Left cardiac atrium (tissue), 4 donors: ENCODE measurements at places on chromosomes 11 and 22. TPM values are rescaled to one million over a fixed set of nuclear protein-coding genes. Genes with fewer than 3 reads are reported as not detected.

DNA sequence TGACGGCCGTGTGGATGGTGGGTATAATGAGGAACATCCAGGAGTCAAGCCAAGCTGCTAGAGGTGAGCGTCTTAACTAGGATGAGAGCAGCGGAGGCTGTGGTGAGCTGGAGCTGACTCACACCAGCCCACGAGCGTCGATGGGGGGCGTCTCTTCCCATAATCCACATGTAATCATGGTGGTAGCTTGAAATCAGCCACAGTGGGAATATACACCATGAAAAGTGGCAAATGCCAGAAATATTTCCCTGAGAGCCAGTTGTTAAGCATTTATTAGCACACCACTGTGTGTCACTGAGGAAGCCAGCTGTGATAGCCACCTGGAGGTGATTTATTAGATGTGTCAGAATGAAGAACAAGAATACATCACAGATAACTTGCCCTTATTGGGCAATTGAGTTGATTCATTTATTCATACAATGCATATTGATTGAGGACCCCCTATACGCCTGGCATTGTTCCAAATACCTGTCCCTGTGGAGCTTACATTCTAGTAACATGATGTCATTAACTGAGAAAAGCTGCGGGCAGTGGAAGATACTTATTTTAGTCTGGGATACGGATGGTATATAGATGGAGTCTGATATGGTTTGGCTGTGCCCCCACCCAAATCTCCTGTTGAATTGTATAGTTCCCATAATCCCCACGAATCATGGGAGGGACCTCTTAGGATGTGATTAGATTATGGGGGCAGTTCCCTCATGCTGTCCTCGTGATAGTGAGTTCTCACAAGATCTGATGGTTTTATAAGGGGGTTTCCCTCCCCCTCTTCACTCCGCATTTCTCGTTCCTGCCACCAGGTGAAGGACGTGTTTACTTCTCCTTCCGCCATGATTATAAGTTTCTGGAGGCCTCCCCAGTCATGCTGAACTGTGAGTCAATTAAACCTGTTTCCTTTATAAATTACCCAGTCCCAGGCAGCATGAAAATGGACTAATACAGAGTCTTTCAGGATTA lies 473.4 kb downstream of the METTL15 start:
- no peak for DNase-seq

Gene OR4C6
- total RNA-seq: not detected

DNA sequence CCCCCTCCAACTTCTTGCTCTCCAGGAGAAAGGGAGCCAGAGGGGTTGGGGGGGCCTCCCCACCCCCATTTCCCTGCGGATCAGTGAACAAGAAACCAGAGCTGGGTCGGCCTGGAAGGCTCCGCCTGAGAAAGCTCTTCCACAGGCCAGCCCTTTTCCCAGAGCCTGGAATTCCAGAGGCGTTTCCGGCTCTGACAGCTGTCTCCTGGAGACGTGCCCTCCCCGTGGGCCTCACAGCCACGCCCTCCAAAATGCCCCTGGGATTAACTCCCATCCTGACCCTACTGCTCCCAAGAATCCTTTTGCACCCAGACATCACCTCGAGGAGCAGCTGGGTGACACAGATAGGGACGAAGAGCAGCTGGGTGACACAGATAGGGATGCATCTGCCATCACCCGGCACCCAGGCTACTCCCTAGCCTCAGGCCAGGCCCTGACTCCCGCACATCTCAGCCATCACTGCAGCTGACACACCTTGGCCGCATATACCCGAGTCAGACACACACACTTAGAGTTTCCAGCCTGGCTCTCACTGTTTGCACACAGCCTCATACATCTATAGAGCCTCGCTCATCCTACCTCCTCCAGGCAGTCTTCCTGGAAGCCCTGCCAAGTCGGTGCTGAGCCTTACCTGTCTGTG lies 7.6 kb upstream of the CDC42EP1 start:
- DNase-seq: peak; percentile 73

- DNase-seq: no peak
These were observed 46.3 kb downstream of the TRAF6 start for GRCh38 chr11:36463781-36464180.

Gene TMEM191C
- total RNA-seq: 0.31 TPM

Gene WBP2NL
- 0.42 TPM for total RNA-seq

DNA sequence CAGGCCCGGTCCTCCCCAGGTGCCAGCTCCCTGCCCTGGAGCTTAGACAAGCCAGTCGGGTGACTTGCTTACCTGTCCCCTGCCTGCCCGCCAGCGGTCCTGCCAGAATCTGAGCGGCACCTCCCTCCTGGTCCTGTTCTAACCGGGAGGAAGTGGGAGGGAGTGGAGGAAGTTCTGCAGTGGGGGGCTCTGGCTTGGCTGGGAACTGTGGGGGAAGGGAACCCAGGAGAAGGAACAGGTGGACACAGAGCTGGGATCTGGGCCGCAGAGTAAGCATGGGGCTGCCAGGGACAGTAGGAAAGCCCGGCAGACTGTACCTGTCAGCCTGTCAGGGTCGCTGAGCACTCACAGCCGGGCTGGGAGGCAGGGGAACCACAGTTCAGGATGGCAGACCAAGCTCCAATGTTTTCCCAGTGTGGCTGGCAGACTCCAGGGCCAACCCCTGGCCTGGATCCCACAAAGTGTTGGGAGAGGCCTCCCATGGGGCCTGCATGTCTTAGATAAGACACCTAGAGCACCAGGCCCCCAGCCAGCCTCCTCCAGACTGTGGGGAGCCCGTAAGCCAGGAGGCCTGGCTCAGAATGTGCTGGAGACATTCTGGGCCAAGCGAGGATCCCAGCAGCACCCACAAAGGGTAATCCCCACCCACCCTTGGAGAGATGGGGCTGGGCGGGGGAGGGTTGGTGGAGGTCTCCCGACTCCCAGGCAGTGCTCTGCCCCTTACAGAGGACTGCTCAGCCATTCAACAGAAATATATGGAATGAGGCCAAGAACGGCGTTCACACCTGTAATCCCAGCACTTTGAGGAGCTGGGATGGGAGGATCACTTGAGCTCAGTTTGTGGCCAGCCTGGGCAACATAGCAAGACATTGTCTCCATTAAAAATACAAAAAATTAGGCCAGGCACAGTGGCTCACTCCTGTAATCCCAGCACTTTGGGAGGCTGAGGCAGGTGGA lies 2.3 kb downstream of the CYB5R3 start:
- DNase-seq: peak; percentile 77

DNA sequence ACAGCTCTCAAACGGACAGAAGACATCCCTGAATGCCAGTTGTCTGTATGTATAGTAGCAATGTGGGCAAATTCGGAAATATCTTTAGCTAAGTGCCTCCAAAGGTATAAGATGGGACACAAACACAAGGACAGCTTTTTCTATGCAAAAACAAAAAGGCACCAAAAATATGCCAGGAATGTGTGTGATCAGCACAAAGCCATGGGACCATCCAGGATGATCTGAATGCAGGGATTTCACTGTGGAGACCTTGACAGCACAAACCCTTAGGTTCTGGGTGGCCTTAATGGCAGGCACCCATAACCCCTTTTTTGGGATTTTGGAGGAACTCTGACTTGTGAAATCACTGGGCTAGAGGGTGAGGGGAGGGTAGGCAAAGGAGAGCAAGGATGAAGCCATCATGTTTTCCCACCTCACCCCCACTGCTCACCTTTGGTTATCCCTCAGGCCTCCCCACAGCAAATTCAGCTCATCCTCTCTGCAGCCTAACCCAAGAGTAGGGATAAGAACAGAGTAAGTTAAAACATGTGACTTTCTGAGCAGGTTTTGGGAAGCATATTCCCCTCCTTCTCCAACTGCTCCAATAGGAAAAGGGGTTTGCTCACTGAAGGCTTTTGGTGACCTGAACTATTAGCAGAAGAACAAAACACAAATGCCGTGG lies 154.6 kb downstream of the SNX19 start:
- no peak for DNase-seq

Gene CFAP300
- total RNA-seq: 0.74 TPM

Gene YPEL4
- total RNA-seq: 1.1 TPM

GRCh38 chr11:9717719-9718118 lies 53.8 kb downstream of the SWAP70 start:
- no peak for DNase-seq

- DNase-seq: no peak
These were observed 29.4 kb downstream of the SIK2 start for GRCh38 chr11:111631666-111632039.

DNA sequence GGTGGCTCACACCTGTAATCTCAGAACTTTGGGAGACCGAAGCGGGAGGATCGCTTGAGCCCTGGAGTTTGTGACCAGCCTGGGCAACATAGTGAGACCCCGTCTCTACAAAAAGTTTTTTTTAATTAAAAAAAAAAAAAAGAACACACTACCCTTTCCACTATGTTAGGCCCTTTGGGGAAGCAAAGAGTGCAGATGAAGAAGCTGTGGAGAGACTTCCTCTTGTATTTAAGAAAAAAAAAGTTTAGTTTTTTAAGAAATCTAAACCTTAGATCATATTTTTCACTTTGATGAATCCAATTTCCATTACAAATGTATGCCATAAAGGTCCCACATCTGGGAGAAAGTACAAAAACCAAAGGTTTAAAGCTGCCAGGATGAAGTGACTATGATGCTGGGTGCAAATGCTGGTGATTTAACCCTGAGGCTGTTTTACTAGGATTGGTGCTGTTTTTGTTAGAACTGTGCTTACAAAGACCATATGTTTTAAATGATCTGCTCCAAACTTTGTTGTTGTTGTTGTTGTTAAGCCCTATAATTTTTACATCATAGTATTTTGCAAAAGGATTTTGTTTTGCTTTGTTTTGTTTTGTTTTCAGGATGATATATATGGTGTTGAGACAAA lies 28.9 kb upstream of the ACER3 start:
- DNase-seq: no peak

GRCh38 chr11:61960532-61960931 lies 6.9 kb downstream of the FTH1 start:
- no peak for DNase-seq

DNA sequence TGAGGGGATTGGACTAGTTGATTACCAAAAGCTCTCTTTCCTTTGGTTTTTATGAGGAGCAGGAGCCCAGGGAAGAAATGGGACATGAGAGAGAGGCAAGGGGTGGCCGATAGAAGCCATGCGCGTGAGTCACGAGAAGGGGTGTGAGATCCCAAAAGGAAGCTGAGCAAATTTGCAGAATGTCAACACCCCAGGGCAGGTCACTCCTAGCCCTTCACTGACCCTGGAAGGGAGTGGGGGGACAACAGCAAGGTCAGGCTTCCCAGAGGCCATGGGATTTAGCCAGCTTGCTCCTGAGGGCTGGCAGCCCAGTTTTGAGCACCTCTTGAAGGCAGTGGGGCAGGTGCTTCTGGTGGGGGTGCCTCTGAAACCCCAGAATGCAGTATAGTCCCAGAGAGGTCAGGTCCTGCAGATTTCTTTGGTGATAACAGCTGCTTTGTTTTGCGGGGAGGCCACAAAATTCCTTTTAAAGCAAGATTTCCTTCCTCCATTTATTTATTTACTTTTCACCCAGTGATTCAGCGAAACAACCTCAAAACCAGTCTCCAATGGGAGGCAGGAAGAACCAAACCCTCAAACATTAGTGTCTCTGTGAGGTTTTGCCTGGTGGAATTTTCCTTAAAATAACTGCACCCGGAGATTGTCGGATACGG lies 40.1 kb upstream of the TIMP3 start:
- peak; percentile 35 for DNase-seq
